ENCODE measurements at places on chromosomes 1 and 21. TPM values are rescaled to one million over a fixed set of nuclear protein-coding genes. Genes with fewer than 3 reads are reported as not detected.

DNA sequence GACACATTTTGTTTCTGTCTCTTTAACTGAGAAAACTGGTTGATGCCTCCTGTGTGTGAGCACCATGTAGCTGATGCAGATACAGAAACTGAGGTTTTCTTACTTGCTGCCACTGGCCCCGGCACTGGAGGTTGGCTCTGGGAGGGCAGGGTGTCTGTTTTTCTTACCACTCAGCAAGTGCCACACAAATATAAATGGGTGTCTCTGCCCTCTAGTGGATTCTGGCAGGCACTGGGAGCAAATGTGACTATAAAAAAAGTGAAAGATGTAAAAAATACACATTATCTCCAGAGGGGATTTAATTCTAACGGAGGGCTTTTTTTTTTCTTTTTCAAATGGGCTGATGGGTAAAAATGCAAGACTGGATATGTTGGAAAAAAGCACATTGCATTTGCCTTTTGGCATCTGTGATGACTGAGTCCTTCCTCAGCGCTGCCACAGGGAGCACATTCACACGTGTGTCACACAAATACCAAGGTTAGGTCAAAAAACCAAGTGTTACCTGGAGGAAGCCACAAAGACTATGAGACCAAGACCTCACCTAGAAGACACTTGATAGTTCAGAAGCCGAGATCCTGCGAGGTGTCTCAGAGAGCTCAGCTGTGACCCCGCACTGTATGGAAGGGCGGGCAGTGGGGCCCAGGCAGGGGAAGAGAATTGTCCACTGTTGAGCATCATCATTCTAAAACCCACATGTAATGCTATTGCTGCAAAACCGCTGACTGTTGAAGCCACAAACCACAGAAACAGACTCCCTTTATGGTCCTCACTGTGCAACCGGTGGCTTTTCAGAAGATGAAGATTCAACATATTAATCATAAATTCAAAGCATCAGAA lies 18.9 kb downstream of the PGBD2 start:
- DNase-seq = no peak

GRCh38 chr1:112712191-112712590 lies 2.9 kb downstream of the PPM1J start:
- no peak for DNase-seq

DNA sequence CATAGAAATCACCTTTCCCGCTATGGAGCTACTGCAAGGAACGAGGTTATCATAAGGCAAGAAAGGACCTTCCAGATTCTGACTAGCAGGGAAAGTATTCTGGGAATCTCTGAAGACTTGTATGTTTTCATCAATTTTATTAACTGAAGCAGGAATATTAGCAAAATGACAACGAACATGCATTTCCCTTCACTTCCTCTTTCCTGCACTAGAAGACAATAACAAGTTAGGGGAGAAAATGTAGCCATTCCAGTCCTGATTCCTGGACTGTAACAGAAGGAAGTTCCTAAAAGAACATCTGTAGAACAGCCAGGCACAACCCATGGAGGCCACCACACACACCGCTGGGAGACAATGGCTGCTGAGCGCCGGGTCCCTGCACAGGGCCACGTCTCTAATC lies 106.8 kb downstream of the RAVER2 start:
- DNase-seq = no peak

DNA sequence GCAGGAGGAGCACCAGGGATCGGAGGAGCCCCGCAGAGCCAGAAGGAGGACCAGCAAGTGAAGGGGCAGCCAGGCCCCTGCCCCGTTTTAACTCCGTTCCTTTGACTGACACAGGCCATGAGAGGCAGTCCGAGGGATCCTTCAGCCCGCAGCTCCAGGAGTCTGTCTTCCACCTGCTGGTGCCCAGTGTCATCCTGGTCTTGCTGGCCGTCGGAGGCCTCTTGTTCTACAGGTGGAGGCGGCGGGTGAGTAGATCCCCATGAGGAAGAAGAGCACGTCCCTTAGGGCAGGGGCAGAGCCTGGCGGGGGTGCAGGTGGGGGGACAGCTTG lies 13.3 kb downstream of the CSF1 start:
- peak; percentile 54 for DNase-seq

Gene IGSF5
- total RNA-seq = not detected

GRCh38 chr1:156703741-156704140 lies 1.6 kb downstream of the CRABP2 start:
- no peak for DNase-seq

DNA sequence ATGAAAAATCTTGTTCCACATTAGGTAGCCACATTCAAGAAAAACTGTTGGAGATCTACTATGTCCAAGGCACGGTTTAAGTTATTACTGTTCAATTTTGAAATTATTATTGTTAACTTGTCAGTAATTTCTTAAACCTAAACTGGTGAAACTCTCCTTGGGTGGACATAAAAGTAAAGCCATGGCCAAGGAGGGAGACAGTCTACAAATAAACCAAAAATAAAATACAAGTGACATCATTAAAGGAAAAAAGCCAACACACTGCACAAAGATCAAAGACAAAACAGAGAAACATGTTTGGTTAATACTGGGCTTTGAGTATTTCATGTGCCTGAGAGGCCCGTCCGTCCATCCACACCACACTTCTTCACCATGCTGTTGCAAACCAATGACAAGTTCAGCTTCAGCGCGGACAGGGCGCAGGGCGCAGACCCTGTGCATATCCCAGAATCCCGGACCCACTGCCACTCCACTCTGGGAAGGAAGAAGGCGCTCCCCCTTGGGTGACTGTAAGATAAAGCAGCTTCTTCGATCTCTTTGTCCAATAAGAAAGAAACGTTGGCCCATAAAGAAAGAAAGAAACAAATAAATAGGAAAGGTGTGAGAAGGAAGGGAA lies 918 bp upstream of the RASAL2 start:
- DNase-seq = no peak

Gene AURKAIP1
- total RNA-seq = 58.9 TPM

Gene PM20D1
- 3.9 TPM for total RNA-seq

- DNase-seq = no peak
Measured at GRCh38 chr1:117339866-117340700, 27.2 kb upstream of the MAN1A2 start.

DNA sequence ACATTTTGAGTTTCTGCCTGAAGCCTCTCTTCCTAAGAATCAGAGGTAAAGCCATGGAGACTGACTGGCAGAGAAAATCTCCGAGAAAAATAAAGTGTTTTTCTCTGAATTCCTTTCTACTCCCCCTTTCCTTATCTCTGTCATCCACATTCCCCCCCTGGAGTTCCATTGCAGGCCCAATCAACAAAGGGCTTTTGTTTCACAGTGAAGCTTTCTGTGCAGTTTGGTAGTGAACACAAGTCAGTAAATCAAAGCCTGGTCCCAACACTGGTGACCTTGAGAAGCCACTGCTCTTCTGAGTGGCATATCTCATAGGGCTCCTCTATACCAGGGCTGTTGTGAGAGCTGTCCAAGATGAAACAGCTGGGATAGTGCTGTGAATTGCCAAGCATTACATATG lies 228.4 kb downstream of the SEC16B start:
- DNase-seq = no peak

Gene NAXE
- total RNA-seq = 47.3 TPM

DNA sequence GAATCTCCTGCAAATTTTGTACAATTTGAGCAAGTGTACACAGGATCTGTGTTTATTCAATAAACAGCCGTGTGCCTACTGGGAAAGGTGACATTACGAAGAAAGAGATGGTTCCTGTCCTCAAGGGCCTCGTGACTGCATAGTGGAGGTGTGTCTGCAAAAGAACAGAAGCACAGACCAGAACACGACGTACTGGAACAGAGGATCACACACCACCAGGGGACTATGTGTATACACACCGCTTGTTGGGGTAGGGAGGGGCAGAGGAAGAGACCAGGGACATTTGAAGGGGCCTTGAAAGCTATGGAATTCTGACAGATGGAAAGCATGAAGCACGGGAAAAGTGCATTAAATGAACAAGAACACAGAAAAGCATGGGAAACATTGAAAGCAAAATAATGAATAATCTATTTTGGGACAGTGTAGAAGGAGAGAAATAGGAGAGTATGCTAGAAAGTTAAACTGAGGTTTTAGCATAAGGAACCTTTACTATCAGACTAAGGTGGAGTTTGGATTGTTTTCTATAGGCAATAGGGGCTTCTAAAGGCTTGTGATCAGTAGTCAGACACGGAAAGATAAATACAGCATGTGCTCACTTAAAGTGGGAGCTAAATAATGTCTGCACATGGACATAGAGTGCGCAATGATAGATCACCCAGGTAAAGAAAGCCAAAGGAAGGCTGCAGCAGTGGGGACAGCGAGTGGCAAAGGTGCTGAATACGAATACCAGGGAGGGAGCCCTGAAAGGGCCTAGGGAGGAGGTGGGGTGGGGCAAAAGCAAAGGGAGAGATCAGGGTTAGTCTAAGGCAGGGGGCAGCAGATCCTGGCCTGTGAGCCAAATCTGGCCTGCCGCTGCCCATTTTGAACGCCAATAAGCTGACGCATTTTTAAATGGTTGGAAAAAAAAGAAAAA lies 11.0 kb downstream of the JAK1 start:
- no peak for DNase-seq

GRCh38 chr1:43835082-43836021 lies 98.2 kb upstream of the ARTN start:
- DNase-seq = no peak

- no peak for DNase-seq
Measured at GRCh38 chr1:44831516-44831915, 11.5 kb downstream of the PTCH2 start.

DNA sequence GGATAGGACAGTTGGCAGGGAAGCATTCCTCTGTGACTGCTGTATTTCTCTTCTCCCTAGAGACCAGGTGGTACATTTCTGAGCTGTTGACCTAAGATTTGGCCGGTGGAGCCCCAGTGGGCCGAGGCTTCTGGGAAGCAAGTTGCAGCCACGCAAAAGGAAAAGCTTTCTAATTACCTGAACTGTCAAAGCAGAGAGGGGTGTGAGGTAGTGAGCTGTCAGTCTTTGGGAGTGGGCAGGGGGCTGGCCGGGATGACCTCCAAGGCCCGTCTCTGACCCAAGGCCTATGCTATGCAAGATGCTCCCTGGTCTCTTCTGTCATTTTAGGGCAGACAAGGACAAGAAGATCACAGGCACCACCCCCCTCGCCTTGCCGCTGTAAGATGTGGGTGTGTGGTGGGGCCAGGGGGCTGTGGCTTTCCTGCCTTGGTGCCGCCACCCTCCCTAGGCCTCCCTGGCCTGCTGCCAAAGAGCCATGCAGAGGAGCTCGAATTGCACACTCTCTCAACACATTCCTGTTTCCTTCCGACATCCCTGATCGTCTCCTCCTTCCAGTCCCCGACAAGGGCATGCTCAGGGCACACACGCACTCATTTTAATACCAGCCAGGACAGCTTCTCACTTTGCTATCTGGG lies 7.7 kb downstream of the PADI1 start:
- DNase-seq = no peak
